ENCODE measurements at places on chromosomes 1 and 21. TPM values are rescaled to one million over a fixed set of nuclear protein-coding genes. Genes with fewer than 3 reads are reported as not detected.

OR2T6 gene
- polyA plus RNA-seq = not detected

OPRD1 gene
- polyA plus RNA-seq = 0.07 TPM

DNA sequence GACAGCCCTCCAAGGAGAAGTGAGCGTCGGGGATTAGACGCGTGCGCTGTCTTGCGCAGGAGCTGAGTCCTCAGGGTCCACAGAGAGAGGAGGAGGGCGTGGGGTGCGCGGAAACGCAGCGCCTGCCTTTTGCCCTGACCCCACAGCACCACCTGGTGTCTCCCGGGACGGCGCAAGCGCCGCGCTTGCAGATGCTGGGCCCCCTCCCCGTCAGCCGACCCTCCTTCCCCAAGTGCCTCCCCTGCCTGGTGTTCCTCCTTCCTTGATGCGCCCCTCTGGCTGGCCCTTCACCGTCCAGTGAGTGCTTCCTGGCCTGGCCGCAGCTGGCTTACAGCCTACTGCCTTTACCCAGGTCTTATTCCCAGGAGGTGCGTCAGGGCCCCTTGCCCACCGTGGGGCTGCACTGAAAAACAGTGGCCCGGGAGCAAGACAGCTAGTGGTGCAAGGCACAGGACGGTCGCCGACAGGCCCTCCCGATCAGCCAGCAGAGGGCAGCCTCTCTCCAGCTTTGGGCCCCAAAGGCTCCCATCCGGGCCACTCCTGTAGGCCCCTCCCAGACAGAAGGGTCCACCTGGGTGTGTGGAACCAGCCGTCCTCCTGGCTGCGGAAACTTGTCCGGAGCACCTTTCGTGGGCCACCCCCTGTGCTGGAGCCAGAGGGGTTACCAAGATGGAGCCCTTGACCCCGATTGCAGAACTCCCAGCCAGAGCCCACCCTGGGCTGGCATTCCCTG is 12.9 kb upstream of the PHLDA3 start:
- H3K27me3 ChIP-seq = no peaks in the 10 kb centered on the region
- peak overlapping the region; percentile 9 for H3K4me3 ChIP-seq
- no peaks in the 10 kb centered on the region for H3K4me1 ChIP-seq

- H3K27me3 ChIP-seq = no peaks in the 10 kb centered on the region
- no peak for DNase-seq
- peaks cover 3% of the 10 kb centered on the region for H3K36me3 ChIP-seq
- H3K27ac ChIP-seq = no peak overlapping the region
- no peak overlapping the region for H3K4me3 ChIP-seq
- H3K4me1 ChIP-seq = peaks cover 32% of the 10 kb centered on the region
Observed at GRCh38 chr1:230148126-230148652, 81.2 kb downstream of the GALNT2 start.

DNA sequence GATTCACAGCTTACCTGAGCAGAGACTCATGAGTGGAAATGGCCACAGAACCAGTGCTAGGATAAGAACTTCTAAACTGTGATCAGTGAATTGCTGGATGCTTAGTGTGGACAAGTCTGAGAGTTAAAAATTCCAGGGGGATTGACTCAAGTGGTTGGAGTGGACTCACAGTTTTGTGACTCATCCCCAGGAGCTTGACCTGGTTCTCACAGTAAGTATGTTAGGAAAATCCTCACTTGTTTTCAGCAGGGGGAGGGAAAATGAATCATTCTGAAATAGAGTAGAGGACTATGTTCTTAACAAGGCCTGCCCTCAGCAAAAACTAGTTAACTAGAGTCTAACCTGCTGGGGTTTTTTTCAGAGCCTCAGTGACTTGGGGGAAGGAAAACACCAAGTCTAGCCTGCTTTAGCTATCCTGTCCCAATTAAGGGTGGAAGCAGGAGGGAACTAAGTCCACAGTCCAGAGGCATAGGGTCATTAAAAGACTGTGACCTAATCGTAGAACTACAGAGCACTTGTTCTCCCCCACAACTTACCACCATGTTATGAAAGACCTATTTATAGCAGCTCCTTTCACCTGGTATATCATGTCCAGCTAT is 6.1 kb upstream of the CDC73 start:
- peak overlapping the region; percentile 84 for H3K27ac ChIP-seq
- H3K4me1 ChIP-seq = peaks cover 14% of the 10 kb centered on the region
- no peaks in the 10 kb centered on the region for H3K27me3 ChIP-seq
- no peak overlapping the region for H3K4me3 ChIP-seq
- no peaks in the 10 kb centered on the region for H3K36me3 ChIP-seq

DNA sequence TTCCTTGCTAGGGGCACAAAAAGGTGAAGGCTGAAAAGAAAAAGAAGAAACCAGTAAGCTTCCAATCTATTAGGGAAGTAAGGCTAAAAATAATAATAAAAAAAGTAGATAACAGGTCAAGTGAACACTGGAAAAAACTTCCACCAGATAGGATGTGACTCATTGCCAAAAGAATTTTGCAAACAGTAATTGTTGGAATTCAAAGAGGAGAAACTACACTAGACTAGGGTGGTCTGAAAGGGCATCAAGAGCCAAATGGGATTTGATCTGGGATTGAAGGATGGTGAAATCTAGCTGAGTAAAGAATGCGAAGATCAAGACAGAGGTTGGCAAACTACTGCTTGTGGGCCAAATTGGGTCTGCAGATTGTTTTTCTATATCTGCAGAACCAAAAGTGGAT is 6.0 kb upstream of the ST6GALNAC3 start:
- H3K4me1 ChIP-seq = peaks cover 5% of the 10 kb centered on the region
- H3K36me3 ChIP-seq = no peaks in the 10 kb centered on the region
- H3K27me3 ChIP-seq = no peaks in the 10 kb centered on the region
- H3K27ac ChIP-seq = peak overlapping the region; percentile 84
- DNase-seq = no peak
- no peak overlapping the region for H3K4me3 ChIP-seq

GRCh38 chr1:90341516-90341915 is 346.6 kb downstream of the ZNF326 start:
- H3K4me1 ChIP-seq = no peaks in the 10 kb centered on the region
- no peaks in the 10 kb centered on the region for H3K27me3 ChIP-seq
- H3K36me3 ChIP-seq = no peaks in the 10 kb centered on the region
- H3K4me3 ChIP-seq = no peak overlapping the region

DNA sequence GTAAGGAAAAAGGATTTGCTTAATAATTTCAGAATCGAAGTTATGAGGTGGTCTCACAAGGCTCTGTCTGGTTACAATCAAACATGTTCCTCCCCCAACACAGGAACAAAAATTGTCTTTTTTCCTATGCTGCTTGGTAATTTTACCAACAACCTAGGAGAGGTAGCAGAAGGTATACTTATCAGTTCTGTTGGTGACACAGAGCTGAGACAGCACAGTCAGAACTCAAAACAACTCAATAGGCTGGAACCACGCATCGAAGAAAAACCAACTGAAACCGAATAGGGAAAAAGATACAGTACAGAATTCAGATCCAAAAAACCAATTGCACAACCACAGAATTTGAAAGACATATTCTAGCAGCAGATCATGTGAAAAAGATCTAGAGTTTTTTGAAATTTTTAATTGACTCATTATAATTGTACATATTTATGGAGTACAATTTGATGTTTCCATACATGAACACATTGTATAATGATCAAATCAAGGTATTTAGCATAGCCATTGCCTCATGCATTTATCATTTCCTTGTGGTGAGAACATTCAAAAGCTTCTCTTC is 3.8 kb downstream of the G0S2 start:
- no peak overlapping the region for H3K4me3 ChIP-seq
- no peaks in the 10 kb centered on the region for H3K36me3 ChIP-seq

- H3K4me3 ChIP-seq = peak overlapping the region; percentile 69
- DNase-seq = peak; percentile 67
- no peaks in the 10 kb centered on the region for H3K27me3 ChIP-seq
- peaks cover 8% of the 10 kb centered on the region for H3K4me1 ChIP-seq
Observed at GRCh38 chr1:161227196-161227871, 1.5 kb downstream of the TOMM40L start.

- no peaks in the 10 kb centered on the region for H3K27me3 ChIP-seq
- DNase-seq = no peak
- H3K4me3 ChIP-seq = no peak overlapping the region
- H3K27ac ChIP-seq = no peak overlapping the region
Observed at GRCh38 chr21:42277593-42277992, 37.6 kb downstream of the TFF3 start.

DNA sequence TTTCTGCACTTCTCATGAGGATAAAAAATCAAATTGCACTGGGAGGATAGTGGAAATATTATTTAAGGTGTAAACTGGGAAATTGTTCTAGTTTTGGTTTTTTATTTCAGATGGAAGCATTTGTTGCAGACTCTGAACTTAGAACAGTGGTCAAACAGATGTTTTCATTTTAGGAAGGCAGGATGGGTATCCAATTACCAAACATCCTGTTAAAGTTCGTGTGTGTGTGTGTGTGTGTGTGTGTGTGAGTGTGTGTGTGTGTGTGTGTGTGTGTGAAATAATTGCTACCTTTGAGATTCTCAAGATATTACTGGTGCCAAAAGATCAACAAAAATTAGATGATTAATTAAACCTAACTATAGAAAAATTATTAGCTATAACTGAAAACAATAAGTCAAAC is 24.3 kb upstream of the DUSP10 start:
- H3K36me3 ChIP-seq = no peaks in the 10 kb centered on the region
- peaks cover 2% of the 10 kb centered on the region for H3K4me1 ChIP-seq
- no peak overlapping the region for H3K4me3 ChIP-seq

GRCh38 chr1:117928881-117929342 is 509 bp downstream of the GDAP2 start:
- peaks cover 14% of the 10 kb centered on the region for H3K4me1 ChIP-seq
- peak overlapping the region; percentile 65 for H3K27ac ChIP-seq
- peaks cover 17% of the 10 kb centered on the region for H3K36me3 ChIP-seq
- DNase-seq = peak; percentile 64
- H3K27me3 ChIP-seq = no peaks in the 10 kb centered on the region

- H3K4me3 ChIP-seq = no peak overlapping the region
- no peaks in the 10 kb centered on the region for H3K36me3 ChIP-seq
- H3K27ac ChIP-seq = no peak overlapping the region
- DNase-seq = peak; percentile 61
- H3K4me1 ChIP-seq = no peaks in the 10 kb centered on the region
Observed at GRCh38 chr1:200306944-200307754, 102.7 kb downstream of the ZNF281 start.

SLC35F3 gene
- 1.5 TPM for polyA plus RNA-seq

DNA sequence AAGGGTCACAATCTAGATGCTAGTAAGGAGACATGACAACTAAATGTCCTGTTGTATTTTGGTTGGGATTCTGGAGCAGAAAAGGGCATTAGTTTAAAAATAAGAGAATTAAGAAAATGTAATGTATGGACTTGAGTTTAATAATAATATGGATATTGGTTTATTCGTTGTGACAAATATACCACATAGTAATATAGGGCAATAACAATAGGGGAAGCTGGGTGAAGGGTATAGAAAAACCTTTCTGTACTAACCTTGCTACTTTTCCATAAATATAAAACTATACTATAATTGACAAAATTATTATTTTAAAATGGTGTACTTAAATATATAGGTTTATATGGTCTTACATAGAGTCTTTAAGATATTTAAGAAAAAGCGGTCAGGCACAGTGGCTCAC is 558.9 kb downstream of the PTPRC start:
- H3K4me1 ChIP-seq = no peaks in the 10 kb centered on the region
- H3K4me3 ChIP-seq = no peak overlapping the region
- no peaks in the 10 kb centered on the region for H3K27me3 ChIP-seq
- H3K27ac ChIP-seq = no peak overlapping the region
- DNase-seq = no peak
- no peaks in the 10 kb centered on the region for H3K36me3 ChIP-seq

DNA sequence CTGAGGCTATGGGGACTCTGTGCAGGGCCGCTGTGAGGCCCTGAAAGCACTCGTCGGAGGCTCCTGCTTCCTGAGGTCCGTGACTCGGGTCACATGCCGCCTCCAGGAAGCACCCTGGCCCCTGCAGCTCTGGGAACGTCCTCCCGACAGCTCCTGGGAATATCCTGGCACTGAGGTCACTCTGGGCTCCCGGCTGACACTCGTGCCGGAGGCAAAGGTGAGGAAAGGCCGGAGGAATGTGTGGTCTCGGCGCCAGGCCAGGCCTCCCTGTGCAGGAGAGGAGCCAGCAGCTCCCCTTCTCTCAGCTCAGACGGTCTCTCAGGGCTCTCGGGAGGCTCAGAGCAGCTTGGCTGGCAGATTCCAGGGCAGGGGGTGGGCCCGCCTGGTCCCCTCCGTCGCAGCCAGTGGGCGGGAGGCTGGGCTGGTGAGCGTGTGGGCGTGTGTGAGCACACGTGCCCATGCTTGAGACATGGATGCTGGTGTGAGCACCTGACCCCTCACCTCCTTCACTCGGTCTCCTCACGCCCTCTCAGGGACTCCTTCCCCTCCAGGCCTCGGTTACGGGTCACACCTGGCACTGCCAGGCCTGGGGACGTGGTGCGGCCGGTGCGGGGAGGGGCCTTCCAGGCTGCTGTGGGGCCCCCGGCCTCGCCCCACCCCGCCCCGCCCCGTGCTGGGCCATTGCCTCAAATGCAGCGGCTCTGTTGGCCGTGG is 5.5 kb upstream of the RNF223 start:
- H3K4me1 ChIP-seq = peaks cover 4% of the 10 kb centered on the region
- peak; percentile 83 for DNase-seq
- H3K27ac ChIP-seq = no peak overlapping the region
- H3K36me3 ChIP-seq = no peaks in the 10 kb centered on the region

DNA sequence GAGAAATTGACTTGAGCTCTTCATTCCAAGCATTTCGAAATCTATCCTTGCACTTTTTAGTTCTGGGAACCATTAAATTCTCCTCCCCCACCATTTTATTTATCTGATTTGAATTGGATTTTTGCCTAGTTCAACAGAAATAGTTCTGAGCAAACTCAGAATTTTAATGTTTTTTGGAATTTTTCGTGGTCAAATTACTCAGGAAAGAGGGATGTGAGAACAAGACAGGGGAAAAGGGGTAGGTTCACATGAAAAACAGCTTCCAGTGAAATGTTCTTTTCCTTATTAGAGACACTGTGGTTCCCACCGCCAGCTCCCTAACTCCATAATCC is 5.7 kb upstream of the ZNF697 start:
- H3K4me3 ChIP-seq = no peak overlapping the region
- DNase-seq = no peak
- H3K27me3 ChIP-seq = no peaks in the 10 kb centered on the region
- no peaks in the 10 kb centered on the region for H3K36me3 ChIP-seq

DNA sequence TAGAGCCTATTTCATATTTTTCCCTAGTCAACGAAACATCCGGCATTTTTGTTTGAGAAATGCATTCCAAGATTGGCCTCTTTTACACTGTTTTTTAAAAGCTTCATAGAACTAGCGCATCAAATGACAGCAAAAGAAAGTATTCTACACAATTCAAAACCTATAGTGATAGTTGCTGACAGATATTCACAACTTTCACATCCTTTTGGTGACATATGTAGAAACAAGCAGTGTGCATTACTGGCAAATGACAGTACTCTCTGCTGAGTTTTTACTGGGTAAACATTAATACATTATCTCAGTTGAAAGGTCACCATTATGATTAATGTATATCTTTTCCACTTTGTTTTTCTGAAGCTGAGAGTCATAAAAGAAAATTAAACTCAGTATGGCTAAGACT is 135.4 kb upstream of the RGS18 start:
- H3K4me1 ChIP-seq = no peaks in the 10 kb centered on the region
- no peak for DNase-seq
- H3K36me3 ChIP-seq = no peaks in the 10 kb centered on the region
- H3K27me3 ChIP-seq = no peaks in the 10 kb centered on the region
- H3K27ac ChIP-seq = no peak overlapping the region

All from SK-N-SH (cell line).